H1 (cell line): ENCODE measurements at places on chromosomes 2 and 18. TPM values are rescaled to one million over a fixed set of nuclear protein-coding genes. Genes with fewer than 3 reads are reported as not detected.

DSG4 gene
- not detected in 2 replicates for total RNA-seq

ASB18 gene
- not detected in 2 replicates for total RNA-seq

TMEM198 gene
- total RNA-seq: 10.2 and 11.0 TPM in 2 replicates

GRCh38 chr2:100197631-100198153 lies 55.3 kb upstream of the AFF3 start:
- peak; percentile 69 for DNase-seq

DNA sequence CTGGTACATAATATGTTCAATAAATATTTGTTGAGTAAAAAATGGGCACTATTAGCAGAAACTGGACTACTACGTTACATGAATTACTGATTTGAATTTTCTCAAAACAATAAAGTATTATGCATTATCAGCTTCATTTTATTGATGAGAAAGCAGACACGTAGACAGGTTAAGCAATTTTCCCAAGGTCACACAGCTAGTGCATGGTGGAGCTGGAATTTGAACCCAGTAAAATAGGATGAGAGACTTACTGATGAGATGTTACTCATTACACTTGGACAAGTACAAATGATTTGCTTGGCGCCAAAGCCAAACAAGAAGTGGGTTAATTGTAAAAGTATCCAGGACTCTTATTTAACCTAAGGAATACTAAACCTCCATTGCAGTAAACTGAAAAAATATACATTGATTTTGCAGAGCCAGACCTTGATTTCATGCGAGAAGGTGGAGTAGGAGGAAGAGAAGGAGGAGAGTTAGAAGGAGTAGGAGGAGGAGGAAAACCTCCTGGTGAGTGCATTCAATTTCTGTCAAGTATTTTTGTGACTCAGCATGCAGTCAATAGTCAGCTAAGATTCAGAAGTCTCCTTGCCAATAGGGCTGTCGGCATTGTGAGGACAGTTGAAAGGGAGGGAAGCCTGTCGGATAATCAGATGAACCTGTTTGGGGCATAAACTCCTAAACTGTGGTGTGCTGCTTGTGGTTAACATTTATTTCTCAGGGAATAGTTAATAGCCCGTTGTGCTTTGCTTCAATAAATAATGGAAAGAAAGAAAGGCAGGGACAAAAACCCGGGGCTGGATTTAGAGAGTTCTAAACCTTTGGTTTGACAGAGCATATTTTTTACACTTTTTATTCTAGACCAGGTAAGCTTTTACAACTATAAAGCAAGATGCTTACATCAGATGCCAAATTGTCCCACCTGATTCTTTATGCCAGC lies 77.0 kb upstream of the TACR1 start:
- peak; percentile 2 for DNase-seq

DNA sequence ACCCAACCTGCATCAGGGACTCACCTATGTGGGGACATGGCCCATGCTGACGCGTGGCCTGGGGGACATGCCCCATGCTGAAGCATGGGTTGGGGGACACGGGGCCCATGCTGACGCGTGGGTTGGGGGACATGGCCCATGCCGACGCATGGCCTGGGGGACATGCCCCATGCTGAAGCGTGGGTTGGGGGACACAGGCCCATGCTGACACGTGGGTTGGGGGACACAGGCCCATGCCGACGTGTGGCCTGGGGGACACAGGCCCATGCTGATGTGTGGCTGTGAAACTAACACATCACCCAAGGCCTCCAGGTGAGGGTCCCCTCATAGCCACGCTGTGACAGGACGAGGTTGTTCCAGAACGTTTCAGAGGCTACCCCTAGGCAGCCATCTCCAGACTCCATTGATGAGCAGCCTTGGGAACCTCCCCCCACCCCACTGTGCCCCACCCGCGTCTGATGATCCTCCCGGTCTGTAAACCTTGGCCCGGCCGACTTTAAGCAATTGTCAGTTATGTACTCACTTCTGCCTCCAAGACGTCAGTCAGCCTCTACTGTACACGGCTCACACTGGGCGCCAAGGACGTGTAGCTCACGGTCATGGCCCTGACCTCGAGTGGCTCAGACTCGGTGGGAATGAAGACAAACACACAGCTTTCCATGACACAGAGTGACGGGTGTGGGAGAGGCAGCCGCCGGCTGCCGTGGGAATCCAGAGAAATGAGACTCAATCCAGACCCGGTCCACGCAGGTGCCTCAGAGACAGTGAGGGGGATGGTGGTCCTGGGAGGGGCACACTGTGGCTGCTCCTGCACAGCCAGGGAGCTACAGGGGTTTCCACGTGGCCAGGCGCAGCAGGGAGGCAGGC lies 50.2 kb upstream of the SLC66A3 start:
- no peak for DNase-seq

DNA sequence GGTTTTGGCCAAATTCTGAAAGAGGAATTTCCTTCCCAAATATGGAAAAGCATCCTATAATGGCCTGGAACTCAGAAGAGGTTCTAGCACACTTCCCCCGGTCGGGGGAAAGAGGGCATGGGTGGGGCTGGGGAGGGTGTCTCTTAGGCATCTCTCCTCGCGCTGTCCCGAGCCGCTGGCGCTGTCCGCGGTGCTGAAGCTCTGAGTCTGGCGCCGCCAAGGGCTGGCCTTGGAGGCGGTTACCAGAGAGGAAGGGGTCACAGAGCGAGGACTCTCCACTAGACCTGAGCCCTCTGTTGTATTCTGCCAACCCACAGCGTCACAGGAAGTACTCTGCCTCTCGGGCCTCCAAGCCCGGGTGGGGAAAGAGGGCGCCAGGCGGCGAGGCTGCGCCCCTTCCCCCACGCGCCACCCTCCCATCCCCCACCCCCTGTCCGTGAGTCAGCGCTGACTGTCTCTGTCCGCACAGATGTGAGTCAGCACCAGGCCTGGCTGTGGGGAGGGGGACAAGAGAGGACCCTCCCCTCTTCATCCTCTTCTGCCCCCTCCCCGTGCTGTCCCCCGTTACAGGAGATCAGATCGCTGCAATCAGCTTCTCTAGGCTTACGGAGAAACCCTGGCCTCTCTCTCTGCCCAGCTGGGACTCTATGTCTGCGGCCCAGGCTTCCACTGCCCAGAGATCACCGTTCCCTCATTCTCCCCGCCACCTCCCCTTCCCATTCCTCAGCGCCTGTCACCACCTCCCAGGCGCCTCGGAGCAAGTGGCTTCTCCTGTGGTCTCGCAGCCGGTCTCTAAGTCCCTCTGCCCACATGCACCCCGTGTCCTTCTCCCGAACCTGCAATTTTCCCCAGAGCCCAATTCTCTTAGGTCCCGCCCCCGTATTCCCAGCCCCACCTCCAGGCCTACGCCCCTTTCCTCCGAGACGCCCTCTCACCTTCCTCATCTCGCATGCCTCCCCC lies 779 bp downstream of the PTPRN start:
- peak; percentile 97 for DNase-seq

DNA sequence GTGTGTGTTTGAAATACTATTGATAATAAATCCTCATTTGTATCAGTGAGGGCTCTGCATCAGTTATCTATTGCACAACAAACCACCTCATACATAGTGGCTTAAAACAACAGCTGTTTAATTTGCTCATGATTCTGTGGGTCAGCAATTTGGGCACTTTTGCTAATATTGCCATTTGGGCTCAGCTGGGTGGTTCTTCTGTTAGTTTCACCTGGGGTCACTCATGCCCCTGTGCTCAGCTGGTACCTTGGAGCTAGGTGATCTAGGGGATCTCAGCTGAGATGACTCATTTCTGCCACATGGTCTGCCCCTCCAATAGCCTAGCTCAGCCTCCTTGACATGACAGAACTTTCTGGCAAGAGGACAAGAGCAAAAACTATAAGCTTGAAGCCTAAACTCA lies 126.3 kb downstream of the LYPD6B start:
- no peak for DNase-seq

- no peak for DNase-seq
These were observed 479.4 kb upstream of the ZEB2 start for GRCh38 chr2:144999071-144999875.

C1GALT1C1L gene
- total RNA-seq: not detected in 2 replicates

HAAO gene
- 2.5 and 3.2 TPM in 2 replicates for total RNA-seq

GRCh38 chr18:26791676-26792075 lies 73.8 kb downstream of the AQP4 start:
- DNase-seq: no peak

GRCh38 chr2:48198371-48198770 lies 292.1 kb upstream of the FBXO11 start:
- DNase-seq: no peak

DNA sequence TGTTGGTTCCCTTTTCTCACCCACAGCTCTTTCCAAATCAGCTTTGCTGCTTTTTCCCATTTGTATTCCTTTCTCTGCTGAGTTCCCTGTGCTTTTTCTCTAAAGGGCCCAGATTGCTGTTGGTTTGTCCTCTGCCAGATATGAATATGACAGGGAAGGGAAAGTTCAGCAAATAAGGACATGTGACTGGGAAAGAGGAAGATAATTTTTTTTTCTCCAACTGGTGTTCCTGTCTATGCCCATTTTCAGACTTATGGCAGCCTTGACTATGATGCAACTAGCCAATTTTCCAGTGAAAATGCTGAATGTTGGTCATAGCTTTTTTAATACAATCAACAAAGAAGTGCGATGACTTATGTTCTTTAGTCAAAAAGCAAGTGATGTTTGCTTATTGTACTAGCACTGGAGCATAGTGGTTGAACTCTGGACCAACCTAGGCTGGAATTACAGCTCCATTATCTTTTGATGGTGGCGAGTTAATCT lies 7.7 kb downstream of the MDH1 start:
- no peak for DNase-seq

DNA sequence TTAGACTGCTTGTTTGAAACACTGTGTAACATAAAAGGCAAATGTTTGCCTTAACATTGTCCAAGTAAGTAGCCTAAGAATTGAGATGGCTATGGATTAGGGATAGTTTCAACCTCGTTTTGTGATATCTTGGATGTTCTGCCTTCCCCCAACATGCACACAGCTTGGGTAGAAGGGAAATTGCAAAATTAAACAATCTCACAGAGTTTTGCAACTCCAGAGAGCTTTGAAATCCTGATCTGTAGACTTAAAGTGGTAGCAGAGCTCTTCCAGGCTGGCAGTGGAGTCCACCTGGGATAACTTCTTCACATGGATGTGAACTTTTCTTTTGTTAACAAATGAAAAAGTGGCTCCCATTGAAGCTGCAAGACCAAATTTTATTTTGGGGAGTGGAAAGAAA lies 59.6 kb downstream of the CHRNA1 start:
- DNase-seq: no peak

DNA sequence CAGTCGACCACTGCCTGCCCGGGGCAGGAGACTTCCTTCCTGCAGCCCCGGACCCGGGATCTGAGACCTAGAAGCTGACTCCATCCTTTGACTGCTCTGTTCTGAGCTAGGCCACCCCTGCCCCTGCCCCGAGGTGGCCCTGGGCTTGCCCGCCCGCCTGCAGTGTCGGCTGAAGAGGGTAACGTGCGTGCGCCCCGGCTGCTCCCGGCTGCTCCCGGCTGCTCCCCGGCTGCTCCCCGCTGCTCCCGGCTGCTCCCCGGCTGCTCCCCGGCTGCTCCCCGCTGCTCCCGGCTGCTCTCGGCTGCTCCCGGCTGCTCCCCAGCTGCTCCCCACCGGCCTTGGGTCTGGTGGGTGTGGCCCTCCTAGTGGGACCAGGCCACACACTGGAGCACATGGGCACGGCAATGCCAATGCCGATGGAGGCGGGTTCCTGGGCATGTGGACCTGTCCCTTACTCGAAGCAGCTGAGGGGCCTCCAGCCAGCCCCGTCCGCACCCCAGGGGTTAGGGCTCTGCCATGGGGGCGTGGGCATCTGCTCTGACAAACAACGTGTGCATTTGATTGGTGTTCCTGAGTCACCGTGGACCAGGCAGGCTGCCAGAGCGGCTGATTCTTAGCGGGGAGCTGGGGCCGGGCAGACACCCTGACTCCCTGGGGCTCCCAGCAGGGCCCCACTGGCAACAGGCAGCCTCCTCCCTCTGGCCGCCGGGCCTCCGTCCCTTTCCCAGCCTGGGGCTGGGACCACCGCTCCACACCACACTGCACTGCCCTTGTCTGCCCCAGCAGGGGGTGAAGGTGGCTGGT lies 2.0 kb upstream of the GAL3ST2 start:
- DNase-seq: peak; percentile 45

PRSS56 gene
- total RNA-seq: not detected in 2 replicates

DNA sequence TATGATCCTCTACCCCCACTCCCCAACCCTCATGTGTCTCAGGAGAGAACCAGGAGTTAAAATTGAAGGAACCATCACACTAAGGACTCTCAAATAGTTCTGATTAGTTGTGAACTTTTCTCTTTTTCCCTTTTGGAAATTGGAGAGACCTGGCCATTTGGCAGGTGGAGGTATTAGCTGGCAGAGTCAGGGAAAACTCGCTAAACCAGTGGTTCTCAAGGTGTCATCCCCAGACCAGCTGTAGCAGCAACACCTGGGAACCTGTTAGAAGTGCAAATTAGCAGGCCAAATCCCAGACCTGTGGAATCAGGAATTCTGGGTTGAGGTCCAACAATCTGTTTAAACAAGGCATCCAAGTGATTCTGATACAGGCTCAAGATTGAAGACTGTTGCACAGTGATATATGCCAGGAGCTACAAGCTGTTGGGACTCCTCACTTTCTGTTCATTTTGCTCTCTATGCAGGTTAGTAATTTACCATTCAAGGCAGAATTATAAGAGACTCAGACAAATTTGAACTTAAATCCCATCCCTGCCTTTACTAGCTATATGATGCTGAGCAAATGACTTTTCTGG lies 2.8 kb upstream of the TMEM131 start:
- no peak for DNase-seq

DNA sequence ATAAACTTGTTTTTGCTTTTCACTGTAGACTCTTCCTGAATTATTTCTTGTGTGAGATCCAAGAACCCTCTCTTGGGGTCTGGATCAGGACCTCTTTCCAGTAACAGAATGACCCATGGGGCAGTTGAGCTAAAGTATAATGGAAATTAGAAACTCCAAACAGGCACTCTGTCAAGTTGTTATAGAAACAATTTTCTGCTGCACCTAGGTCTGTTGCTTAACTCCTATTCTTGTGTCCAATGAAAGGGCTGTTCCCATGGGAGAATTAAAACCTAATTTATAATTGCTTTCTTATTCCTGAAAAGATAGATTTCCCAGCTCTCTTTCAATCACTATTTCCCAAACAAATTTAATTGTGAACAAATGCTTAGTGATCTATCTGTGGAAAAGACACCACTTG lies 1341.3 kb upstream of the PIK3C3 start:
- DNase-seq: no peak
